ENCODE measurements at places on chromosomes 4 and X. TPM values are rescaled to one million over a fixed set of nuclear protein-coding genes. Genes with fewer than 3 reads are reported as not detected.

The HMX1 gene
- not detected for total RNA-seq

The GPAT3 gene
- 6.2 TPM for total RNA-seq

The NSUN7 gene
- total RNA-seq: not detected

The CLDN2 gene
- total RNA-seq: not detected

The HSFX3 gene
- not detected for total RNA-seq

The SORBS2 gene
- total RNA-seq: not detected

DNA sequence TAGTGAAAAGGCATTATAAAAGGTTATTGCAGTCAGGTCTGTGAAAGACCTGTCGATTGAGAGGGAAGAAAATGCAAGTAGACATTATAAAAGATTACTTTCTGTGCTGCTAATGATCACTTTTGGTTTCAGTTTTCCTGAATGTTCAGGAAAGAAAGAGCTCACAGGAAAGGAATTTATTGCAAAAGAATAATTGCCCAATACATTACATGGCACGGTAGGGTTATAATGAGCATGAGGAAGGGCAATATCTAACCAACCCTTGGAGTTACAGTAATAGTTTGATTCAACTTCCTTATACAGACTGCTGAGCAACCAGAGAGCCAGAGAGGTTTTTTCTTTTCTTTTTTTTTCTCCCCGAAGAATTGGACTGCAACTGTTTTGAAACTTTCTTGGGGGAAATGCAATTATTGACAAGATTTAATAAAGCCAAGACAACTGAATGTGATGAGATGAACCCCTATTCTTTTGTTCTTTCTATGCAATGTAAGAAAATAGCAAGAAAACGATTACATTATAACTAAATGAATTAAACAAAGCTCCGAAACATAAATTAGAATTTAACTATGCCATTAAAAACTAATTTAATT, 247.0 kb downstream of the C4orf33 start:
- H3K36me3 ChIP-seq: no peaks in the 10 kb centered on the region
- H3K4me3 ChIP-seq: no peak overlapping the region
- H3K4me1 ChIP-seq: no peaks in the 10 kb centered on the region
- H3K27ac ChIP-seq: no peak overlapping the region

DNA sequence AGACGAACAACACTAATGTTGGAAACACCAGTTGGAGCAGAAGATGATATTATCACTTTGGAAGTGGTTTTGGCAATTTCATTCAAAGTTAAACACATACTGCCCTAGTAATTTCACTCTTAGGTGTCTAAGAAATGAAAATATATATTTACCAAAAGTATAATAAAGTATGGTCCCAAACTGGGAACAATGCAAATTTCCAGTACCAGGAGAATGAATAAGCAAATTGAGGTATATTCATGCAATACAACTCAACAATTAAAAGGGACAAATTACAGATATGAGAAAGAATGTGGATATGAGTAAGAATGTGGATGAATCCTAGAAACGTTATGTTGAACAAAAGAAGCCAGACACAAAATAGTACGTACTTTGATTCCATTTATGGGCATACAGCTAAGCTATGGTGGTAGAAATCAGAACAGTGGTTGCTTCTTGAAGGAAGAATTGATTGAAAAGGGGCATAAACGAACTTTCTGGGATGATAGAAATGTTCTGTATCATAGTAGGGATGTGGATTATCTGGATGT, 10.0 kb downstream of the ELMOD2 start:
- no peaks in the 10 kb centered on the region for H3K27me3 ChIP-seq
- H3K4me3 ChIP-seq: no peak overlapping the region
- peaks cover 5% of the 10 kb centered on the region for H3K36me3 ChIP-seq
- H3K4me1 ChIP-seq: no peaks in the 10 kb centered on the region
- no peak overlapping the region for H3K27ac ChIP-seq

DNA sequence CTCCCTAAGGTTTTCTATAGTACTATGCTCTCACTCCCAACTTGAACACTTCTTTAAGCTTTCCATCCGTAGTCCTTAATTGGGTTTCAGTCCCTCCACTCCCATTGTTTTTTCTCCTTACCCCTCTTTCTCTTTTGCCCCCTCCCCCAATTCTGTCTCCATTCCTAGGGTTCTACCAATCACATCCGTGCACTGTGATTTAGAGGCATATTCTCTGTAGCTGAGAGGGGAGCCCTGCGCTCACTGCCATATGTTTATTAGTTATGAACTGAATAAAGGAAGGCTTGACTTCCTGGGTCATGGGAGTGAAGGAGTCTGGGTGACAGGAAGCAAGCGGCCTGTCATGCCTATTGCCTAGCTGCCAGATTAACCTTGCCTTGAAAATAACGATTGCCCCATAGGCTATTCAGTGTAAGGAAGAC, 471 bp downstream of the MCTS1 start:
- H3K4me1 ChIP-seq: peaks cover 11% of the 10 kb centered on the region
- H3K27me3 ChIP-seq: no peaks in the 10 kb centered on the region
- peak; percentile 1 for DNase-seq
- H3K27ac ChIP-seq: peak overlapping the region; percentile 87
- H3K4me3 ChIP-seq: peak overlapping the region; percentile 57

- no peaks in the 10 kb centered on the region for H3K36me3 ChIP-seq
- no peaks in the 10 kb centered on the region for H3K27me3 ChIP-seq
- no peak for DNase-seq
- H3K4me1 ChIP-seq: no peaks in the 10 kb centered on the region
Observed at GRCh38 chrX:96906741-96907140, 23.0 kb downstream of the RPA4 start.

DNA sequence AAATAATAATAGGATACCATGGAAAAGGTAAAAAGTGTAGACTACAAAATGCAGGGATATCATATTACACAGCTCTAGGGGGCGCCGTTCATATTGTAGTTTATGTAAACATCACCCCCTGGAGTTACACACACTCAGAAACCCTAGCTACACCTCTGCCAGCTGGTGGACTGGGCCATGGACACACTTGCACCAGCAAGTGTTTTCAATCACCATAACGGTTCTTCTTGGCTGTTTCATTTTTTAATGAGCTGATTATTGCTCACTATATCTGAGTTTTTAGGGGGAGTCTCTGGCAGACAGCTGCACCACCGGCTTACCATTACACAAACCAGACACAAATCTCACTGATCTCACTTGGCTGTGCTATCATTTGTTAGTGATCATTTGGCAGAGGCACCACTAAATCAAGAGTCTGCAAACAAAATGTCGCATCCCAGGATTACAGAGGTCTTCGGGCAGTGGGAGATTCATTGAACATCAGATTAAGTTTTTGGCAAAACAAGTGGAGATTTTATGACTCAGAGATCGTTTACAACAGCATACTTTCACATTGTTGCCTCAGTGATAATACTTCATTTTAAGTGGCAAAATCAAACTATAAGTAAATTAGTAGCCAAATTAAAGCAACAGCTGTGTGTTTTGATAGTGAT, 185.7 kb downstream of the UNC5C start:
- no peak overlapping the region for H3K27ac ChIP-seq
- no peak for DNase-seq
- H3K36me3 ChIP-seq: no peaks in the 10 kb centered on the region
- no peaks in the 10 kb centered on the region for H3K27me3 ChIP-seq
- no peak overlapping the region for H3K4me3 ChIP-seq

- peaks cover 43% of the 10 kb centered on the region for H3K4me1 ChIP-seq
- DNase-seq: no peak
- H3K4me3 ChIP-seq: peak overlapping the region; percentile 87
- H3K27ac ChIP-seq: peak overlapping the region; percentile 97
- no peaks in the 10 kb centered on the region for H3K27me3 ChIP-seq
- H3K36me3 ChIP-seq: no peaks in the 10 kb centered on the region
Observed at GRCh38 chr4:83010111-83010521, 507 bp downstream of the LIN54 start.

- H3K4me3 ChIP-seq: no peak overlapping the region
- no peaks in the 10 kb centered on the region for H3K36me3 ChIP-seq
- peaks cover 3% of the 10 kb centered on the region for H3K4me1 ChIP-seq
- no peak for DNase-seq
Observed at GRCh38 chrX:119762718-119763117, 4.3 kb downstream of the SOWAHD start.

DNA sequence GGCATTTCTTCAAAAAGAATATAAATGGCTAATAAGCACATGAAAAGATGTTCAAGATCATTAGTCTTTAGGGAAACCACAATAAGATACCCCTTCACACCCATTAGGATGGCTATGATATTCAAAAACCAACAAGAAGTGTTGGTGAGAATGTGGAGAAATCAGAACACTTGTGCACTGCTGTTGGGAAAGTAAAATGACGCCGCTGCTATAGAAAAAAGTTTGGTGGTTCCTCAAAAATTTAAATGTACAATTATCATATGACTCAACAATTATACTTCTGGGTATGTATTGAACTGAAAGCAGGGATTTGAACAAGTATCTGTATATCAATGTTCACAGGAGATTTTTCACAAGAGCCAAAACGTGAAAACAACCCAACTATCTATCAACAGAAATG, 29.4 kb upstream of the NEUROG2 start:
- no peak for DNase-seq
- no peaks in the 10 kb centered on the region for H3K27me3 ChIP-seq
- H3K4me1 ChIP-seq: no peaks in the 10 kb centered on the region
- H3K4me3 ChIP-seq: no peak overlapping the region
- no peaks in the 10 kb centered on the region for H3K36me3 ChIP-seq
- no peak overlapping the region for H3K27ac ChIP-seq

DNA sequence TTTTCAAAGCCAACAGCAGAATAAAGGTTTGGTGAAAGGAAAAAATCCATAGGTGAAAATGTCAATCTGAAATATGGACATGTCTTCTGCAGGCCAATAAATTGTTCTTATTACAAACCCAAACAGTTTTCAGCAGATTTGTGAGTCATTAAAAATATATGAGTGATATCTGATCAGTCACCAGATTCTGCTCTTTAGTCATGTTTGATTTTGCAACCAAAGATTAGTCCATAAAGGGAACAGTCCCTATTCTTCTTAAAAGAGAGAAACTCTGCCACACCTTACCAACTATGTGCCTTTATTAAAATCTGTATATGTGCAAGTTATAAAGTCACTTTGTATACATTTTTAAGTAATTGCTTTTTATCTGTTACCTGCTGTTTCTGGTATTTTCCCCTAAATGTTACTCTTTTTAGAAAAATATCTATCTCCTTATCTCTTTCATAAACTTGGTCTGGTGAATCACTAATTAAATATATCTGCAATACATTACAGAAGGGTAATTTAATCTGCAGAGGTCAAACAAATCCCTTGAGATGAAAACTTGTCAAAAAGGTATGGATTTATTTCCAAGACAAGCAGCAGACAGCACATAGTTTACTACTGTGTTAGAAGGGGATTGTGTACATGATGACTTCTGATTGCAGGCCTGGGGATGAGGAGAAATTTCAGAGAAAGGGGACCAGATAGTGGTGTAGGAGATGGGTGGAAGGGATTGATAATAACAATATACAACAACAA, 322.9 kb upstream of the NWD2 start:
- no peak for DNase-seq
- no peaks in the 10 kb centered on the region for H3K4me1 ChIP-seq
- H3K27me3 ChIP-seq: no peaks in the 10 kb centered on the region
- H3K27ac ChIP-seq: no peak overlapping the region
- H3K36me3 ChIP-seq: no peaks in the 10 kb centered on the region
- H3K4me3 ChIP-seq: no peak overlapping the region

DNA sequence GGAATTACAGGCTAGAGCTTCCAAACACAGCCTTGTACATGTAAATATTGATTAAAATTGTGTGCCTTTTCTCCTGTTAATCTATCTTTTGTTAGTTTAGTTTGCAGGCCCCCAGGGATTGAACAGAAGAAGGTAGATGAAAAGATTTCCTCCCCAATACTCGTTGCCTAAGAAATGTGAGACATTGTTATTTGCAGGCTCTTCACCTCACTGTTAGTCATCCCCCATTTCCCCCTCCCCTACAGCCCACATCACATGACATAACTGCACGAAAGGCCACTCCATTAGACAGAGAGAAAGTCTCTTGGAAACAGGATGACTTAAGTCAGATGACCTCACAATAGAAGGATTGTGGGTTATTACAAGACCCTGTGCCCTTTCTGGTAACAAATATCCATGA, 13.3 kb upstream of the MID1 start:
- no peak for DNase-seq
- H3K27ac ChIP-seq: no peak overlapping the region
- no peak overlapping the region for H3K4me3 ChIP-seq
- H3K4me1 ChIP-seq: no peaks in the 10 kb centered on the region

- no peak overlapping the region for H3K4me3 ChIP-seq
- H3K36me3 ChIP-seq: no peaks in the 10 kb centered on the region
- no peaks in the 10 kb centered on the region for H3K4me1 ChIP-seq
Observed at GRCh38 chr4:123260653-123261052, 135.9 kb upstream of the SPRY1 start.

- no peak overlapping the region for H3K4me3 ChIP-seq
- no peaks in the 10 kb centered on the region for H3K27me3 ChIP-seq
- no peaks in the 10 kb centered on the region for H3K36me3 ChIP-seq
- H3K27ac ChIP-seq: no peak overlapping the region
- H3K4me1 ChIP-seq: peaks cover 15% of the 10 kb centered on the region
Observed at GRCh38 chr4:88933414-88934160, 123.4 kb downstream of the FAM13A start.

DNA sequence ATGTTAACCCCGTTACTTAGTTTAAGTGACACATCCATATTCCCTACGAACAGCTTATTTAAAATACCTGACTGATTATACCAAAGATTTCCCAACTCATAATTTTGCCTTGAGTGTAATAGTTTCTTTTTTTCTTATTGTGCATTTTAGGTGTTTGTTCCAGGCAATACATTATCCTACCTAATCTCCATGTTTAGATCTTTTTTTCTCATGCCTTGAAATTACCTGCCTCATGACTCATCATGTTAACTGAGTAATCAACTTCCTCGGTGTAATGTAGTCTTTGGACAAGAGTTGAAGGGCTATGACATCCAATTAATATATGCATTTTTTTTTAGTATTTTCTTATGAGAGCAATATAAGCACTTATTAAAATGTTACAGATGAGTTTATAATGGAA, 228.7 kb upstream of the ANKRD50 start:
- no peaks in the 10 kb centered on the region for H3K27me3 ChIP-seq
- no peak overlapping the region for H3K4me3 ChIP-seq
- no peak for DNase-seq
- no peaks in the 10 kb centered on the region for H3K4me1 ChIP-seq
- H3K36me3 ChIP-seq: no peaks in the 10 kb centered on the region

DNA sequence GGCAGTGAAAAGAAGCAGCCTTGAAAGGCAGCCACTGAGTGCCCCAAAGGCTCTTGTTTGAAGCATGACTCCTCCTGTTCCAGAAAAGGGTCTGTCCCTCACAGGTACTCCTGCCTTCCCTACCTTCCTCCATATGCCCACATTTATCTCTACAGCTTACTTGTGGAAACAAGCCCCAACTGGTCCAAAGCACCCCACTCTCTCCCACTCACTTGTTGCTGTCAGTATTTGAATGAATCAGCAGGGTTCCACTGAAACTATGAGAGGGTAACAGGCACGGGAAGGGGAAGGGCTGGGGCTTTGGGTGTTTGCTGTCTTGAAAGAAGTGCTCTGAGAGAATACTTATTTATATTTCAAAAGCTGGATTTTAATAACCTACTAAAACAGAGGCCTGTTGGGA, 34.9 kb downstream of the GPR143 start:
- no peak overlapping the region for H3K4me3 ChIP-seq
- no peak for DNase-seq
- no peaks in the 10 kb centered on the region for H3K36me3 ChIP-seq
- H3K27ac ChIP-seq: no peak overlapping the region

- H3K4me1 ChIP-seq: no peaks in the 10 kb centered on the region
- no peak for DNase-seq
- H3K4me3 ChIP-seq: no peak overlapping the region
- no peak overlapping the region for H3K27ac ChIP-seq
Observed at GRCh38 chr4:110135523-110135922, 62.9 kb downstream of the ELOVL6 start.

- H3K27me3 ChIP-seq: peaks cover 19% of the 10 kb centered on the region
- no peaks in the 10 kb centered on the region for H3K36me3 ChIP-seq
- H3K27ac ChIP-seq: no peak overlapping the region
Observed at GRCh38 chr4:145482209-145483037, 770 bp downstream of the SMAD1 start.
